ENCODE measurements at places on chromosomes 7 and 10.

DNA sequence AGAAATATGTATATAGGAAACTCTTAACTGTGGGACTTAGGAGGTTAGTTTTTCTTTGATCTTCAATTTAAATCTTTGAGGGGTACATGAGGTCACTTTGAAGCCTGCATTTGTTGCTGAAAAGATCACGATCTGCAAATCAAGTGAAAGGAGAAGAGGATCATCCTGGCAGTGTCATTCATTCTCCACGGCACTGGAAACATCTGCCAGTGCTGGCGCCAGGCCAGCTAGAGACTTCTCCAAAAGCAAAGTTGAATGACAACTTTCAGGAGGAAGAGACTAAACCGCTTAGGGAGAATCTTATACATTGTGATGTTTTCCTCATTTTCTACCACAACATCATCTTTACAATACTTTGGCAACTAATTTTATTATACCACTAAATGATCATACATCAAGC lies 42.5 kb downstream of the MRC1 start:
- no peak for DNase-seq

DNA sequence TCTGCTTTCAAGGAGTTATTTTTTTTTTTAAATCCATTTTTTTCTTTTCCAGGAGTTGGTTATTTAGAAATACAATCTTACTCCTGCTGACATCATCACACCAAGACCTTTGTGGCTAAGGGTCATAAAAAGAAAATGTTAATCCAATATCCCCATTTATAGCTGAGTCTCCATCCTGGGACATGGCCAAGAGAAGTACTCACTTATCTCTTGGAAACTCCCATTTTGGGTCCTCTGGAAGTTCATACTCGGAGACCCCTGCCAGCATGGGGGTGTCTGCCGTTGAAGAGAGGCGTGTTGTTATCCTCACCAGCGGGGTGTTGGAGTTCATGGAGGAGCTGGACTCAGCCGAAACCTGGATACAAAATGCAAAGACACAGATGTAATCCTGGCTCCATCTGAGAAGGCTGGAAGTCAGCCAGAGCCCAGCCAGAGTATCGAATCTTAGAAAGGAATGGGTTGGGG lies 94.6 kb downstream of the FGFR2 start:
- no peak for DNase-seq

GRCh38 chr10:120570418-120570817 lies 113.4 kb downstream of the PLPP4 start:
- no peak for DNase-seq

- DNase-seq = no peak
These were observed 98.9 kb upstream of the KIF5B start for GRCh38 chr10:32155075-32155516.

Measured in activated CD8-positive, alpha-beta memory T cell treated with anti-CD3 and anti-CD28 coated beads, Interleukin-2, amount 50 U/mL, for 48 hours (primary cell).